ENCODE measurements at places on chromosomes 7 and 10. TPM values are rescaled to one million over a fixed set of nuclear protein-coding genes. Genes with fewer than 3 reads are reported as not detected.

GRCh38 chr7:738723-739454 is 11.8 kb upstream of the PRKAR1B start:
- H3K27me3 ChIP-seq = no peaks in the 10 kb centered on the region
- DNase-seq = no peak
- peaks cover 4% of the 10 kb centered on the region for H3K4me1 ChIP-seq
- H3K27ac ChIP-seq = no peak overlapping the region
- no peak overlapping the region for H3K4me3 ChIP-seq

- H3K36me3 ChIP-seq = no peaks in the 10 kb centered on the region
- H3K27me3 ChIP-seq = peaks cover 24% of the 10 kb centered on the region
- peak overlapping the region; percentile 48 for H3K27ac ChIP-seq
- peak overlapping the region; percentile 77 for H3K4me3 ChIP-seq
- DNase-seq = peak; percentile 55
These were observed 31.1 kb downstream of the TRIL start for GRCh38 chr7:28926871-28927597.

DNA sequence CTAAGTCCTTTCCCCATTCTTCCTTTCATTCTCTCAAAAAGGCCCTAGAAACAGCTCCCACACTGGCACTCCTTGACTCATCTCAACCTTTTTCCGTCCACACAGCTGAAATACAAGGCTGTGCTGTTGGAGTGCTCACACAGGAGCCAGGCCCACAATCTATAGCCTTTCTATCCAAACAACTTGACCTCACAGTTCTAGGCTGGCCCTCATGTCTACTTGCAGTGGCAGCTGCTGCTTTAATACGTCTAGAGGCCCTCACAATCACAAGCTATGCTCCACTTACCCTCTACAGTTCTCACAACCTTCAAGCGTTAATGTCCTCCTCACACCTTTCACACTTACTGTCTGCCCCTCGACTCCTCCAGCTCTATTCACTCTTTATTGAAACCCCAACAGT is 12.0 kb upstream of the LRRC61 start:
- no peaks in the 10 kb centered on the region for H3K27me3 ChIP-seq
- H3K4me1 ChIP-seq = peaks cover 4% of the 10 kb centered on the region
- no peak overlapping the region for H3K27ac ChIP-seq
- no peaks in the 10 kb centered on the region for H3K36me3 ChIP-seq
- no peak for DNase-seq

GRCh38 chr10:67438605-67439304 is 257.2 kb downstream of the CTNNA3 start:
- no peak overlapping the region for H3K4me3 ChIP-seq
- H3K27me3 ChIP-seq = peaks cover 2% of the 10 kb centered on the region
- H3K4me1 ChIP-seq = no peaks in the 10 kb centered on the region

The SEC31B gene
- 26.8 TPM for total RNA-seq

Data from mesothelial cell of epicardium (in vitro differentiated cells).